Activated T-helper 1 cell treated with anti-CD3 and anti-CD28 coated beads, Interleukin-2, amount 50 U/mL, for 16 hours (primary cell): ENCODE measurements at places on chromosomes 7 and 10.

DNA sequence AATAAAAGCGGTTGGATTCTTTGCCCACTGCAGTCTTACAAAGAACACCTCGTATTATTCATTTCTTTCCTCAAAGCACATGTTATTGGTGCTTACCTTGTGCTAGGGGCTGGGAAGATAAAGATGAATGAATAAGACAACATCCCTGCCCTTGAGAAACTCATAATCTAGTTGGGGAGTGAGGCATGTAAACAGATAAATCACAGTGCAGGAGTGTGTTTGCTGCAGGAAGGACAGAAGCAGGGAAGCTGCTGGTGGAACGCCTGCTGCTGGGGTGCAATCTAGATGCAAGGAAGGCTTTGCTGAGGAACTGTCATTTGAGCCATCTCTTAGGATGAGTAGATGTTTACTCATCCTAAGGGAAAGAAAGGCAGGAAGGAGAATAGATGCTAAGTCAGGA, 135.6 kb downstream of the TMEM178B start:
- DNase-seq: no peak

- no peak for DNase-seq
These were observed 13.7 kb downstream of the CISD1 start for GRCh38 chr10:58282615-58283014.

DNA sequence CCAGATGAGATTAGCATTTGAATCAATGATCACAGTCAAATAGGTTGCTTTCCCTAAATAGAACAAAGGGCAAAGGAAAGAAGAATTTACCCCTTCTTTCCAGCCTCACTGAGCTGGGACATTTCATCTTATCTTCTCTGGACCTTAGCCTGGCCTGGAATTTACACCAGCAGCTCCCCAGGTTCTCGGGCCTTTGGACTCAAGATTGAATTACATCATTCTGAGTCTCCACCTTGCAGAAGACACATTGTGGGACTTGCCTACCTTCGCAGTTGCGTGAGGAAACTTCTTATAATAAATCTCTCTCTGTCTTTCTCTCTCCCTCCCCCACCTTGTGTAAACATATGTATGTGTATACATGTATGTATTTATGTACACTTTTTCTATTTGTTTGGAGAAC, 732.4 kb downstream of the IPMK start:
- DNase-seq: no peak

- DNase-seq: no peak
These were observed 50.2 kb upstream of the GNA12 start for GRCh38 chr7:2894118-2894940.

DNA sequence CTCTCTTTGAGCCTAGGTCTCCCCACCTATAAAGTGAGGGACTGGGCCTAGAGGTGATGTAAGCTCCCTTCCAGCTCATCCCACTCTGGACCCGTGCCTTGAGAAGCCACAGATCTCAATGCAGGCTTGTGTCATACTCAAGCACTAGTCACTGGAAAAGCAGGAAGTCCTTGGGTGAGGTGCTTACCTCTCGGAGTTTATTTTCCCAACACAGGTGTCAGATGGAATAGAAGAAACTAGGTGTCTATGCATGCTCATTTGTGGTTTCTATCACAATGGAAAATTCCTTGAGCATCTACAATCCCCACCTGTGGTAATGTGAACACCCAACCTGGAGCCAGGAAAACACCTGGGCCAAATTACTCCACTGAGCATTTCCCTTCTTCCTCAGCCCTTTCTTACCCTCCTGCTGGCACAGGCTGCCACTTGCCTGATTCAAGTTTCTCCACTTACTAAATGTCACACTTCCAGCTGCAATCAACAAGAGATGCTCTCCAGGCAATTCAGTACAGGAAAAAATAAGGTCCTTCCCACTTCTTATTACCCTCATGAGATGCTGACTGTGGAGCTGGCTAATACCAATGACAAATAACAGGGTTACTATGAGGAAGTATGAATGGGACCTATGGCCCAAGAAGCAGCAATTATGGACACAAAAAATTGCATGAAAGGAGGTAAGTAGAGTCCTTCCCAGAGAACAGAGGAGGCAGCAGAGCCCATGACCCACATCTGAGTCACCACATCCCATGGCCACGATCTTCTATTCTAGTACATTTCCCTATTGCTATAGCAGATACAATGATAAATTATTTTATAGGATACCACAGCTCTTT, 13.1 kb downstream of the LSM5 start:
- DNase-seq: no peak

DNA sequence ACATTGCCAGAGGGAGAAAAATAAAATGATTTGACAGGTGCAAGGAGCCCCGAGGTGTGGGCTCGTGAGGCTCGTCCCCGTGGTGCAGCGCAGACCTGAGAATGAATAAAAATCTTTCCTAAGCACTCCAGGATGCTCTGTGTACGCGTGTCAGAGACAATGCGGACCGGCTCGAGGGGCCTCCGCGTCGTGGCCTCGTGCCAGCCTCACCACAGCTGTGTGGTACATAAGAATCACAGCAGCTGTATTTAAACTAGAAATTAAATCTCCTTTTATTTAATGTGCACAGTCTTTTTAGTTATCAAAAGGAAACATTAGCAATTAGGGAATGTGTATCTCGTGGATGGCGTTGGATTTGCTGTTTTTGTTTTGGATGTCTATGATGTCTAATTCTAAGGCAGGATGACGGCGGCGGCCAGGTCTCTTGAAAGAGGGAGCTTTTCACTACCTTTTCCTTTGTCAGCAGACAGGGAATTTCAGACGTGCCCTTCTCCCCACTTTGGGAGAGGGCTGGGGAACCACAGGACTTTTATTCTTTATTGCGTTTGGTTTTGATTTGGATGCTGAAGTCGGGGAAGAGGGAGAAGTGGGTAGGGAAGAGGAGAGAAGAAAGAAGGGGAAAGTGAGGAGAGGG, 365.3 kb upstream of the SHH start:
- no peak for DNase-seq

DNA sequence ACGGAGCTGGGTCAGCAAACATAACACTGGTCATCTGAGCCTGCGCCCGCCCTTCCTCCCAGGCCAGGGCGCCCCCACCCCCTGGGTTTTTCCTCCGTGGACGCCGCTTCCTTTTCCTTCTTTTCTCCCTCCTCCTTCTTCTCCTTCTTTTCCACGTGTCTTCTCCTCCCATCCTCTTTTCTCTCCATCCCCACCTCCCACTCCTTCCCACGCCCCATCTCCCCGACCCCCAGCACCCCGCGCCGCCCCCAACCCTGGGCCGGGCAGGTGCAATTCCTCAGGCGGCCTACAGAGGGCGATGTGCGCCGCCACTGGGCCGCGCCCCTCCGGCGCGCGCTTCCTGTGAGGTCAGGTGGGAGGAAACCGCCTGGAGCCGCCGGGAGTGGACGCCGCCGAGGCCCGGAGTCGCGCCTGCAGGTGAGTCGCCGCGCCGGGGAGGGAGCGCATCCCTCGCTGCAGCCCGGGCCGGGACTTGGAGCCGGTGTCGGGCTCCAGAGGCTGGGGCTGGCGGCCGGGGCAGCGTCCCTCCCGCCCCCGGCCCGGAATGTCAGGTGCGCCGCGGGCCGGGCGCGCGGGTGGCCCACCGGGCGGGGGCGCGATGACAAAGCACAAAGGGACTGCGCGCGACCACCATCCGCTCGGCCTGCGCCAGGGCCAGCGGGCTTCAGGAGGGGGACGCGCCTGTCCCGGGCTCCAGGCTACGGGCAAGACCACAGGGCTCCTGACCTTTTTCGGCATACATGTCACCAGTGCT, at the start of gene FAM241B:
TSS of gene FAM241B (plus strand) at position 351 of the 754 bp plus-strand sequence. CDS start 1,497 bp downstream, outside the sequence.
- DNase-seq: peak; percentile 64

DNA sequence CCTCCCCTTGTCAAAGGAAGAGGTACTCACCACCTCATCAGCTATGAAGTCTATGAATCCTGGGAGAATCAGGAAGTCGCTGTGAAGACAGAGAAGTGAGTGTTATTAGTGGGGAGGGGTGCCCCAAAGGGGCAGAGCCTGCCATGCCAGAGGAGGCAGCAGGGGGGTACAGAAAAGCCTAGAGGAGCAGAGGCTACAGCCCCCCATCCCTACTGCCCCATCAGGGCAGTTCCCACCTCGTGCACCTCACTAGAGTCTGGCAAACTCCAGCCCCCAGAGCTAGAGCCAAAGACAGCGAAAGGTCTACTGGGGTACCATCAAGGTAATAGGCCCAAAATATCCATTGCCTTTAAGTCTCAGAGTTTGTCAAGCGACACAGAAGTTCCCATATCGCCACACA, 6.1 kb downstream of the IMPDH1 start:
- DNase-seq: no peak

GRCh38 chr7:21107101-21107500, 320.4 kb upstream of the SP8 start:
- no peak for DNase-seq

DNA sequence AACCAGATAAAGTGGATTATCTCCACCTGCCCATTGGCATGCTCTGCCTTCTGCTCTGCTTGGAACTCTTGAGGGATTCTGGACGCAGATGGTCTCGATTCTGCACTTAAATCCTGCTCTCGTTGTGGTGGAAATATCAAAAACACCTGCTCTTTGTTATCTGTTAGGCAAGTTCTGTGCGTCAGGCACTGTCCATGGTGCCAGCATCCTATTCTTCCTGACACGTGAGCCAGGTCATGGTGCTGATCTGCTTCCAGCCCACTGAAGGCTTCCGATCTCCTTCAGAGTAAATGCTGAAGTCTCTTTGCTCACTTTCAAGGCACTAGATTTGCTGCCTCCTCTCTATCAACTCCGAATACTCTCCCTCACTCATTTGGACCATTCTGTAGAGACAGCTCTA, 505.6 kb downstream of the HTR7 start:
- DNase-seq: no peak

- no peak for DNase-seq
These were observed 69.0 kb upstream of the ARHGAP21 start for GRCh38 chr10:24792638-24793037.

GRCh38 chr10:132263866-132264265, 43.9 kb downstream of the STK32C start:
- no peak for DNase-seq

DNA sequence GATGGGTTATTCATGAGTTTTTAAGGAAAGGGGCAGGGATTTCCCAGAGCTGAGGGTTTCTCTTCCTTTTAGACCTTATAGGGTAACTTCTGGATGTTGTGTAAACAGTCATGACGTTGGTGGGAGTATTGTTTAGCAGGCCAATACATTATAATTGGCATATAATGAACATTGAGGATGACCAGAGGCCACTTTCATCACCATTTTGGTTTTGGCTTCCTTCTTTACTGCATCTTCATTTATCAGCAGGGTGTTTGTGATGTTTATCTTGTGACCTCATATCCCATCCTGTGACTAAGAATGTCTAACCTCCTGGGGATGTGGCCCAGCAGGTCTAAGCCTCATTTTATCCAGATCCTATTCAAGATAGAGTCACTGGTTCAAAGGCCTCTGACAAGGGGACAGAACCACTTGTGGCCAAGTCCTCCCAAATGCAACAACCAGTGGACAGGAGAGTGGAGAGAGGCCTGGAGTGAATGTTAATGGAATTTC, 77.3 kb upstream of the RPA3 start:
- no peak for DNase-seq

DNA sequence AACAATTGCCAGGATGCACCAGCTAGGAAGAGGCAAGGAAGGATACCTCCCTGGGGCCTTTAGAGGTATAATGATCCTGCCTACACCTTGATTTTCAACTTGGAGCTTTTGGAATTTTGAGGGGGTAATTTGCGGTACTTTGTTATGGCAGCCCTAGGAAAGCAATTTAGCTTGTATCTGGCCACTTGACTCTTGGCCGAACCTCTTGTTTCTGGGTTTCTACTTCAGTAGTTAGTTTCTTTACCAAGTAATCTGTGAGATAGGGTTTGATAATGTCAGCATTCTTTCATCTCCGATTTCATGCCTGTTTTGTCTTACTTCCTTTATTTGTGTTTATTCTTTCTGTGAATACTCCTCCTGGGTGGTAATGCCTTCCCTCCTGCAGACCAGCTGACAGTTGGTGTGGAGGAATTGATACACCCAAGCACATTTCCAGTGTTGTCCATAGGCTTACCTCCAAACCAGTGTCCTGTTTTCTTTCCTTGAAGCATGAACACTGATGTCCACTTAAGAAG, 163.7 kb downstream of the SND1 start:
- DNase-seq: no peak

DNA sequence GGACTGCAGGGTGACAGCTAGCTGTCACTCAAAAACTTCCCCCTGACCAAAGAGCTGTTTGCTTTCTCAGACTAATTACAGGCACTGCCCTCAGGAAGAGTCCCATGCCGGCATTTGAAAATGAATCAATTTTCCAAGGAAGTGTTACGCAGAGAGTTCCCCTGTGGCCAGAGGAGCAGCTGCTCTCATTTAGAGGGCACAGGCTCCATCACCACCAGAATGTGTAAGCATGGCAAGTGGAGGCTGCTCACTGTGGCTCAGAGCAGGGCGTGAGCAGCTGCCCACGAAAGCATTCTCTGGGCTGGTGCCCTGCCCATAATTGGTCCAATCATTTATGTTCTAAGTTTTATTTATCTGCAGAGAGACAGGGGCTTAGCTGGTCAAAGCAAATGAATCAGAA, 202.2 kb downstream of the RAMP3 start:
- DNase-seq: no peak

DNA sequence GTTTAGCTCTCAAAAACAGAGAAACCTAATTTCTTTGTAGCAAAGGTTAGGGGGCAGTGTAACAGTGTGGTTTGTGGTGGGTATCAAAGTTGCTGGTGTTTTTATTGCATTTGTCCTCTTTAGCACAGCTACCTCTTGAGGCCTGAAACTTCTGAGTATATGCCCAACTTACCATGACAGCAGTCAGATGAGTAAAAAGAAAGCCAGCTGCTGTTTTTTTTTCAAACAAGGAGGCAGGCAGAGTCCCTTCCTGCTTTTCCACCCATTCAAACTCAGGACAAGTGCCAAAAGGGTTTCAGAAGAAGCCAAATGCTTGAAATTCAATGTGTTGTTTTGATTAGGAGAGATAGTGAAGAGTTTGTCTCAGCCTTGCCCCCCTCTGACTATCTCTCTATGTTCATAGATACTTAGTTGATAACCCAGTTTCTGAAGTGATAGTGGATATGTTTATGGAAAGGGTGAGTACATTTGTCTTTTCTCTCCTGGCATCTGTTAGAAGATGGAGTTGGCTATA, 23.1 kb downstream of the GBF1 start:
- no peak for DNase-seq

DNA sequence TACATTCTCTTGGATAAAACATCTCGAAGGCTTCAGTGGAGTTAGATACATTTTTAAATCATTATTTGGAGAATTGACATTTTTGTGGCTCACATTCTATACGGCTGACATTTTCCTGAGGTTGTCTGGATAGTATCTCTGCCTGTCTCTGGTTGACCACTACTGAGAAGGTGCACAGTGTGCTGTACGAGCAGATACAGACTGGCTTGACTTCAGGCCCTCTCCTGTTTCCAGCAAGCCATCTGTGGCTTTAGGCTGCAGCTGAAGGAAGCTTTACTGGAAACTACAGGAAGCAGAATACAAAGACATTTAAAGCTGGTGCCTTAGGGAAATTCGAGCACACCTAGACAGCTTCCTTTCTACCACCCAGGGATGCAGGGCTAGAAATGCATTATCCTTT, 39.3 kb upstream of the RSU1 start:
- no peak for DNase-seq
